ENCODE measurements at places on chromosomes 12 and 14.
A peak's percentile ranks its signal among the peaks of the same experiment; 100 is the strongest.

GRCh38 chr12:26680727-26681455 is 152.1 kb downstream of the ITPR2 start:
- DNase-seq = no peak

- DNase-seq = no peak
Measured at GRCh38 chr14:105091054-105091516, 25.9 kb upstream of the GPR132 start.

DNA sequence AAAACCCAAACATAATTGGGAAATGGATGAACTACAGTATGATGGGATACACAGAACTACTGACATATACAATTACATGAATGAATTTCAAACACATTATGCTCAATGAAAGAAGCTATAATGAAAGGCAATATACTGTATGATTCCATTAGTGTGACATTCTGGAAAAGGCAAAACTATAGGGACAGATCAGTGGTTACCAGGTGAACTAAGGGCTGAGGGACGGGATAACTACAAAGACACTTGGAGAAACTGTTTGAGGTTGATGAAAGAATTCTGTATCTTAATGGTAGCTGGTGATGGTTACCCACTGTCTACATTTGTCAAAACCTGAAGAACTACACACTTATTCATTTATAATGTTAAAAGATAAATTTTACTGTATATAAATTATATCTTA is 7.7 kb downstream of the ZFC3H1 start:
- no peak for DNase-seq

DNA sequence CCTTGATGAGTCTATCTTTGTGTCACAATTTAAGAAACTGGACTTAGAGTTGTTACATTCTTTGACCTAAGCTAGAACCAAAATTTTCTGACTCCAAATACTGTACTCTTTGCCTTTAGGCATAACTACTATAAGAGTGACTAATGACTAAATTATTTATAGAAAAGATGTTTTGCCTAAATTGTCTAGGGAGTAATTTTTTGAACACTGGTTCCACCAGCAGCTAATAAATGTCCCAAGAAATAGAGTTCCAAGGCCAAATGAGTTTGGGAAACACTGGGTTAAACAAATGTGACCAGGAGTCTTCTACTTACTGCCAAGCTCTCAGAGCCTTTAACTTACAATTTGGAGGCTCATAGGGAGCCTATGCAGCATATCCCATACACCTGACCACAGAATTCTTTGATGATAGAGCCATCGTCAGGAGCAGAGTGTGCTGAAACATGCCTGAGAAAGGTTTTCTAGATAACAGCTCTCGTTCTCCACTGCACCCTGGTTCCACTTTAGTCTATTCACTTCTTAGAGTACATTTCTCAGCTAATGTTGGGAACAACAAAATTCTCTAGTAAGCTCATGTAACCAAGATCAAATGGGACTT is 215.9 kb upstream of the HMGA2 start:
- no peak for DNase-seq

- peak; percentile 36 for DNase-seq
Measured at GRCh38 chr14:95683793-95684192, 2.4 kb upstream of the TCL1B start.

DNA sequence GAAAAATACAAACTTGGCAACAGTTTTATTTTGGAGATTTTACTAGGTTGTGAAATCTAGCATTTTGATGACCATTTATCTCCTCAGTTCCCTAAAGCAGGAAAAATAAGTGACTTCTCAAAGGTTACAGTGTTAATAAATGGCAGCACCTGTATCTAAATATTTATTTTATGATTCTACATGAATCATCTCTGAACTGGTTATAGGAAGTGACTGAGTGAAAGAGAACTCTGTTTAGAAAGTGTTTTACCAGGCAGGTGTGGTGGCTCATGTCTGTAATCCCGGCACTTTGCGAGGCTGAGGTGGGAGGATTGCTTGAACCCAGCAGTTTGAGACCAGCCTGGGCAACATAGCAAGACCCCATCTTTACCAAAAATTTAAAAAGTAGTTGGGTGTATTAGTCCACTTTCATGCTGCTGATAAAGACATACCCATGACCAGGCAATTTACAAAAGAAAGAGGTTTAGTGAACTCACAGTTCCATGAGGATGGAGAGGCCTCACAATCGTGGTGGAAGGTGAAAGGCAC is 26.3 kb downstream of the MIPOL1 start:
- DNase-seq = no peak

GRCh38 chr12:38385486-38385885 is 68.9 kb downstream of the ALG10B start:
- no peak for DNase-seq
